ENCODE measurements at places on chromosomes 5 and 9.

- no peak for DNase-seq
Observed at GRCh38 chr9:87139099-87139730, 191.9 kb upstream of the GAS1 start.

DNA sequence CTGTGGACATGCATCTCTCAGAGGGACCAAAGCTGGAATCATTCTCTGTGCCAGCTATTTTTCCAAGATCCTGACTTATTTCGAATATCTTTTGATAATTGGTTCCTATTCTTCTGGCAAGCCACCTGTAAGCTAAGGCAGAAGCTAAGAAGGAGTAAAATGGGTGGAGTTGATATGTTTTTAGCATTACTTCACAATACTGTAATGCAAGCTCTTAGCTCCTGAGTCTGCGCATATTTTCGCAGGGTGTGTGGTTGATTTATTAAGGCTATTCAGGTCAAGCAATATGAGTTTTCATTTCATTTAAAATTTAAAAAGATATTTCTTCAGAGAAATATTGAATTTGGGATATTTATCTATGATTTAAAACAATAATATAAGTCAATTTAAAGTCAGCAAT lies 158.5 kb upstream of the ADAMTS16 start:
- DNase-seq: no peak

GRCh38 chr9:114869845-114870244 lies 60.5 kb downstream of the TNFSF8 start:
- no peak for DNase-seq

GRCh38 chr9:106701611-106702010 lies 161.4 kb upstream of the ZNF462 start:
- no peak for DNase-seq

GRCh38 chr5:66354422-66354821 lies 210.3 kb downstream of the SREK1 start:
- DNase-seq: no peak

DNA sequence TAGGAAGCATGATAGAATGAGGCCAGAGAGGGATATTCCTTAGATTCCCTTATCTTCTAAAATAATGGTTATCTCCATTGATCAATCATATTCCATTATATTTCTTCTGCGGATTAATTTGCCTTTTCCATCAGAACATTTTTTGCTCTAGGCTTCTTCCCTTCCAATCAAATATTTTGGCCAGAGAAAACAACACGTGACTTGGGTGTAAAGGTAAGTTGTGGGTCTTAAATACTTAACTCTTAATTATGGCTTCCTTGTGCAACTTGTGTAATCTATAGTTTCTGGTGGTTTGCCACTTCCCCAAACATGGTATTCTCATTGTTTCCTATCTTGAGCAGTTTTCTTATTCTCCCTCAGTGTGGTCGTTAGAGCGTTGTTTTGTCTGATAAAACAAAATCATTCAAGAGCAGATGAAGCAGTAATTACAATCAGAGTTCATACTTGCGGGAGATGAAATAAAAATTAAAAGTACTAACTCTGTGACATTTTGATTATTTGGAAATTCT lies 889.3 kb downstream of the MAT2B start:
- DNase-seq: no peak

DNA sequence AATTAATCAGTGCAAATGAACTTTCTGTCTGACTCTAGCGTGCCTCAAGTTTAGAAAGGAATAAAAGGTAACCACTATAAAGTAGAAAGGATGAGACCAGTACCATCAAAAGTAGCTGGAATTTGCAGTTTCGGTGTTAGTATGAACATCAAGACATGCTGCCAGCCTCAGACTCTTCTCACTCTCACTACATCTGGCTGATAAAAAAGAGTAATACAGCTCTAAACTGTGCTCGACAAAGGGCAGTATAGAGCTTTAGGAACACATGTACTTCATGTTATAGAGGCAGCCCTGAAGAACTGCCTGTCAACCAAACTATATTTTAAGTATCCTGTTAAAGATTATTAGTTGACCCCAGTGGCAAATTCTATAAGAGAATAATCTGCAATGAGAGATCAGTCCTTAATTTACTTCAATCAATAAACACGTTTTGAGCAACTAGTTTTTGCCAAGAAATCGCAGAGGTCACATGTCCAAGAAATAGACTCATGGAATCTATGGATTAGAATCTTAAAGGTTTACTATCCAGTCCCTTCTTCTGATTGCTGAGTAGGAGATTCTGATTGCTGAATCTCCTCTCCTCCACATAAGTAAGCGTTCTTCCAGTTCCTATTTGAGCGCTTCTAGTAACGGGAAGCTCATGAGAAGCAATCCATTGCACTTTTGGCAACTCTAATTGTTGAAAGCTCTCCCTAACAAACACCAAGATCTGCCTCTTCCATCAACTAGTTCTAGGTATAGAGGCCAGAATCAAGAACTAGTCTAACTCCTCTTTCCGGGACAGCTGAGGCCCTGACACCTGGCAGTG lies 941 bp downstream of the XPA start:
- DNase-seq: peak; percentile 45

DNA sequence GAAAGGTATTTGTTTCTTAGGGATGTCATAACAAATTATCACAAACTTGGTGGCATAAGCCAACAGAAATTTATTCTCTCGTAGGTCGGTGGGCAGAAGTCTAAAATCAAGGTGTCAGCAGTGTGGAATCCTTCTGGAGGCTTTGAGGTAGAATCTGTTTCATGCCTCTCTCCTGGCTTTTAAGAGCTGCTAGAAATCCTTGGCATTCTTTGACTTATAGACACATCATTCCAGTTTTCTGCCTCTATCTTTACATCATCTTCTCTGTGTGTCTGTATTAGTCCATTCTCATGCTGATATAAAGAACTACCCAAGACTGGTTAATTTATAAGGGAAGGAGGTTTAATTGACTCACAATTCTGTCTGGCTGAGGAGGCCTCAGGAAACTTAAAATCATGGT lies 488.1 kb upstream of the PAPPA start:
- DNase-seq: no peak

- no peak for DNase-seq
Observed at GRCh38 chr5:110058175-110058574, 368.4 kb downstream of the MAN2A1 start.

DNA sequence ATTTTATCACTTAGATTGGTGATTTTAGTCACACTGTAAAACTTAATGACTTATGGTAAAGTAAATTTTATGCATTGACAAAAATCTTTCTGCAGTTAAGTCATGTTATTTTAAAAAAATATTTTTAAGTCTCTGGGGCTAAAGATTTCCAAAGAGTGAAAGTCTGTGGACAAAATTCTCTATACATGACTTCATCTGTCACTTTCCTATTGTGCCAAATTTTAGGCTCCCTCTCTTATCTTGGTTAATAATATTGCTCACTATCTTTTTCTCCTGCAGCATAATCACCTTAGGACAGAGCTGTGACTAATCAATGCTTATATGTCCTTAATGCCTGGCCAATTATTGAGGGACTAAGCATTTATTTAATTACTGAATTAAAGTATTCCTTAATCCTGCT lies 15.2 kb downstream of the LURAP1L start:
- no peak for DNase-seq

- no peak for DNase-seq
Observed at GRCh38 chr9:5950261-5950660, 59.6 kb downstream of the MLANA start.

- DNase-seq: no peak
Observed at GRCh38 chr9:70100362-70100761, 56.7 kb downstream of the MAMDC2 start.

DNA sequence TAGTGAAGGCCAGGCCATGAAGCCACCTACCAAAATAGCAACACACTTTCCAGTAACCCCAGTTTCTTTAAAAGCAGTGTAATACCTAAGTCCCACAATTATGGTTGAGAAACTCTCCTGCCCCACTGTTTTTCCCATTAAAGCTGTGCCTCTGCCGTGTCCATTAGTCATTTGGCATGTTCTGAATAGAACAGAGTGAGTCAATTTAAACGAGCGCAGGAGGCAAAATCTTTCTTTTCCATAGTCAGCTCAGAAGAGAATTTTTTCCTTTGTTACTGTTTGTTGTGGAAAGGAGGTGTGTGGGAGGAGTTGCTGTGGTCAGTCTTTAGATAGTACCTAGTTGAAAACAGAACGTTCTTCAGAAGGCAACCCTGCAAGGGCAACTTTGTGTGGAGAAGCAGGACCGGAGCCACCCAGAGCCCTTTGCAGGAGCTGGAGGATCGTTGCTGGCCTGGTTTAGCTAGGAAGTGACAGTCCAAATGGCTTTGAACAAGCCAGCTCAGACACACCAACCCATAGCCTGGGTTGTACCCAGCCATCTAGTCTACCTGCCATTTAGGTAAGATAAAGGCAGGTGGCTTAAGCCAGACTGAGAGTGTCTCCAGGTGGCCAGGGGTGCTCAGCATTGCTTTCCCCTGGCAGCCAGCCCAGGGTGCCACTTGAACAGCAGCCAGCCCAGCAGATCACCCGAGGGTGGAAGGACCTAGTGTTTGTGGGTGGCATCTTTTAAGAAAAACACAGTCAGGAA lies 30.4 kb downstream of the GADD45G start:
- DNase-seq: peak; percentile 81

DNA sequence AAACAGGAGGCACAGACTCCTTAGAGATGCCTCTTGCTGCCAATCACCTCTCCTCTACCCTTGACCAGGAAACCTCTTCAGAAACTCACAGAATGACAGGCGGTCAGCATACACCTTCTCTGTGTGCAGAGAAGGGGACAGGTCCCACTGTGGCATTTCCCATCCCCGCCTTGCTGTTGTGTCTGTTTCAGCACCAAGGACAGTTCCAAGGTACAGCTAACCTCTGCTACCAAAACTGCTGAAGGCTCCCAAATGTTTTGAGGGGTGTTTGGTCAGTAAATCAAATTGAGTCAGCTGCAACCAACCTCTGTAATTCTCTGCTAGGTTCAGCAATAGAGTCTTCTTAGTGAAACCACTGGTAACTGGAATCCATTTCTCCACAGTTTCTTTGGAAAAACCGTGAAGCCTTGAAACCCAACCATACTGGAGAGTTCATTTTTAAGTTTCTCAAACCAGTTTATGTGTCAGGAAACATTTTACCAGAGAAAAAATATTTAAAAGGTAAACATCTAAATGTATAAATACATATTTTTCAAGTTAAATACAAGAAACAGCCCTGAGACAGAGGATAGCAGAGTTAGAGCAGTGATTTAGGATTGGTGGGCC lies 122.0 kb downstream of the DRD1 start:
- peak; percentile 22 for DNase-seq

DNA sequence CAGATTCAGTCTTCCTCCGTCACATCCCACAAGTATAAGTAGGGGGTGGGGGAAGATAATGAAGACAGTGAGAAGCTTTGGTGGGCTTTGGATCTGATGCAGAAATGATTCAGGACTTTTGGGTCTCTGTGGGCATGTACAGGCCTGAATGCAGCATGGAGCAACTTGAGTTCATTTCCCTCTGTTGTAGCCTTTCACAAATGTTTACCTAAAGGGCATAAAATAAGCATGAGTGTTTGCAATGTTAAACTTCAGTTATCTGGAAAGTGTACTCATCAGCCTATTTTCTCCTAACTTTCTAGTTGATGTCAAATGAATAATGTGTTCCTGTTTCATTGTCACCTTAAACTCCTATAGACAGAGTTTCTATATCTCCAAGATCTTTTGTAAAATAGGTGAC lies 39.3 kb downstream of the GARNL3 start:
- DNase-seq: no peak

DNA sequence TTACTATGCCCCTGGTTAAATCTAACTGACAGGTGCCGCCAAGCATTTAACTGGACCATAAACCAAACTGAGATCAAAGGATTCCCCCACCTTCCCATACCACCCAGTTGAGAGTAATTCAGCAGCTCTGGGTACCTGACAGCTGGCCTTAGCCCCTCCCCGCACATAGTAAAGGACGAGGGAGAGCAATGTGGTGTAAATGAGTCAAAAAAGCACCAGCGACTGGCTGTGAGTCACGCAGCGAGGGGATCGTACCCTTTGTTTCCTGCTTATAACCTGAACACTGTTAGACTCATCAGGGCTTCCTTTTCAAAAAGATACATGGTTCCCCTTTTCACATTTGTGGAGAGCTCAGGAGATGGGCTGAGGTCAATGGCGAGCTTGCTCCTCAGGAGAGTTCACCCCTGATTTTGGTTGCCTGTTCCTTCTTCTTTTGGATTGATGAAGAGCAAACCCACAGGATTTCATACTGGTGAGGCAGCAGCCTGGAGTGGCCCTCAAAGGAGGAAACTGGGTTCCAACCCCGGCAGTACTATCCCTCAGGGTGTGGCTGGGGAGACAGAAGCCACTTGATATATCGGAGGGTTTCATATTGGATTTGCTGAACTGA lies 71.5 kb downstream of the ANKRD33B start:
- DNase-seq: peak; percentile 67

- DNase-seq: no peak
Observed at GRCh38 chr5:124921694-124922093, 175.3 kb upstream of the ZNF608 start.

Data from astrocyte of the spinal cord (primary cell).